ENCODE measurements at places on chromosomes 3 and 15. TPM values are rescaled to one million over a fixed set of nuclear protein-coding genes. Genes with fewer than 3 reads are reported as not detected.

- no peak overlapping the region for H3K27ac ChIP-seq
- no peaks in the 10 kb centered on the region for H3K27me3 ChIP-seq
- peaks cover 10% of the 10 kb centered on the region for H3K4me1 ChIP-seq
These were observed 5.0 kb downstream of the ELL3 start for GRCh38 chr15:43771816-43772215.

DNA sequence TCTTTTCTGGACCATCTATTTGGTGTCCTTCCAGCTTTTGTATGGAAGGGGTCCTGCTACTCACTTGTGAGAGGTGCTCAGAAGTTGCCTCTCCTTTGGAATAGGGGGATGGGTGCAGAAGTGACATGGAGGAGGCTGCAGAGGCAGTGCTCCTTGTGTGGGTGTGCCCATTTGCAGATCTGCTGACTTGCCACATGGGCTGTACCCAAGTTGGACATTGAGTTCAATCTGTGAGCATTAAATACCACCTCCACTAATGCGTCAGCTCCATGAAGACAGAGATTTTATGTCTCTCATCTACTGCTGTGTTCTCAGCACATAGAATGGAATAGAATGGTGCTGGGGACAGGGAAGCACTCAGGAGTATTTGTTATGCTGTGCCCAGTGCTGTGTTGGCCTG is 76.2 kb downstream of the RGMA start:
- H3K27me3 ChIP-seq: no peaks in the 10 kb centered on the region
- H3K4me1 ChIP-seq: no peaks in the 10 kb centered on the region
- peaks cover 98% of the 10 kb centered on the region for H3K36me3 ChIP-seq
- no peak overlapping the region for H3K27ac ChIP-seq
- no peak for DNase-seq
- H3K4me3 ChIP-seq: no peak overlapping the region

DNA sequence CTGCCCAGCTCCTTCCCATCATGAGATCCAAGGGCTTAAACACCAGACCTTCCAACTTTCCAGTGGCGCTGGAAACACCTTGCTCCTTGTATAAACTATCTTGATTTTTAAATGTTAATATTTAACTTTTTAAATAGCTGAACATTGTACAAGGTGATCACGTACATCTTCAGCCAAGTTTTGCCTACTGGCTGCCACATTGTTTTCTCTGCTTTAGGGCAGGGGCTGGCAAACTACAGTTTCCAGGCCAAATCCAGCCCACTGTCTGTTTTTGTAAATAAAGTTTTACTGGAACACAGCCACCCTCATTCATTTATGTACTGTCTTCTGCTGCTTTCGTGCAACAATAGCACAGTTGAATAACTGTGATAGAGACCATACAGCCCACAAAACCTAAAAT is 27.6 kb upstream of the FOXP1 start:
- H3K4me3 ChIP-seq: no peak overlapping the region
- no peak for DNase-seq
- no peaks in the 10 kb centered on the region for H3K36me3 ChIP-seq
- H3K27ac ChIP-seq: no peak overlapping the region
- H3K4me1 ChIP-seq: no peaks in the 10 kb centered on the region

GRCh38 chr3:187368251-187369088 is at the start of gene RTP4:
Gene RTP4 (plus strand): TSS chr3:187368385. CDS start chr3:187368442, 57 bp downstream.
- DNase-seq: peak; percentile 24
- peak within 1 kb of the TSS; percentile 86 for H3K4me3 ChIP-seq
- H3K27me3 ChIP-seq: no peaks in the 10 kb centered on the region

- peaks cover 22% of the 10 kb centered on the region for H3K27me3 ChIP-seq
- no peak for DNase-seq
- H3K36me3 ChIP-seq: no peaks in the 10 kb centered on the region
- peaks cover 8% of the 10 kb centered on the region for H3K4me1 ChIP-seq
- H3K27ac ChIP-seq: no peak overlapping the region
- no peak overlapping the region for H3K4me3 ChIP-seq
These were observed 944 bp downstream of the SLITRK3 start for GRCh38 chr3:165195241-165195639.

GRCh38 chr15:33119865-33120264 is 74.6 kb downstream of the FMN1 start:
- no peaks in the 10 kb centered on the region for H3K4me1 ChIP-seq
- H3K27ac ChIP-seq: no peak overlapping the region
- no peaks in the 10 kb centered on the region for H3K36me3 ChIP-seq
- no peak overlapping the region for H3K4me3 ChIP-seq
- no peaks in the 10 kb centered on the region for H3K27me3 ChIP-seq
- DNase-seq: no peak

DNA sequence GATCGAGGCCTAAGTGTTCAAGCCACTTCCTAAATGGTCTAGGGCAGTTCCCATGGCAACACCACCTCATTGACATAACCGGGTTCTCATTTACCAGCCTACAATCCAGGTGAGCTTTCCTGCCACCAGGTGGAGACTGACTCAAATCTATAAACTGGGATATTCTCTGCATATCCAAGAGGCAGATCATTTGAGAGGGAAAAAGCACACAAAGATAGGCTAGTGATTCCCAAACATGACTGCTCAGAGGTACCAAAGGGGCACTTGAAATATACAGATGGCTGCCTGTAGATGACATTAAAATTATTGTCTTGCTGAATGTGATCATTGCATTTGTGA is 141.3 kb upstream of the PROK2 start:
- no peaks in the 10 kb centered on the region for H3K27me3 ChIP-seq
- DNase-seq: no peak
- H3K27ac ChIP-seq: no peak overlapping the region
- H3K36me3 ChIP-seq: no peaks in the 10 kb centered on the region
- no peak overlapping the region for H3K4me3 ChIP-seq

Gene MASP1
- not detected for total RNA-seq

Gene ITPKA
- not detected for total RNA-seq

Gene B3GALNT1
- 2.5 TPM for total RNA-seq

Gene CHRNA5
- total RNA-seq: 0.45 TPM

Gene MNS1
- not detected for total RNA-seq
